ENCODE measurements at places on chromosomes 11 and 22.

GRCh38 chr11:116232364-116232828 lies 540.4 kb downstream of the BUD13 start:
- no peak for DNase-seq

DNA sequence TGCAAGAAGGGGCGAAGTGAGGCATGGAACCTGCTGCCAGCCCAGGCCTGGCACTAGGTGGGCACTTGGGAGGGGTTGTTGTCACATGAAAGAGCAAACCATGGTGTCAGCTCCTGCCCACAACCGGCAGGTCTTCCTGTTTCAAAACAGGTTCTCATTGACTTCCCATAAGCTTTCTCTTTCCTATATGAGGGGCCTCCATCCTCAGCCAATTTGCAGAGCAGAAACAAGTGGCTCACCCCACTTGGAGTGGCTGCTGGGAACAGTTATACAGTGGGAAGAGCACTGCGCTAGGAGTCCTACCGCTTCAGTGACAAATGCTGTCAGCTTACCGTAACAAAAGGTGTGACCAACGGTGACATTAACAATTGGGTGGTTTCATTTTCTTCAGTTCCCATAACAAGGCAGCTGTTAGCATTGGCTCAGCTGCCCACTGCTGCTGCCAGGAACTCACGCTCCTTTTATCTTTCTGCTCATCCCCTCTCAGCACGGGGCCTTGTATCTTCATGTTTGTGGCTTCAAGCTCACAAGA lies 10.2 kb upstream of the SSTR3 start:
- DNase-seq = no peak

DNA sequence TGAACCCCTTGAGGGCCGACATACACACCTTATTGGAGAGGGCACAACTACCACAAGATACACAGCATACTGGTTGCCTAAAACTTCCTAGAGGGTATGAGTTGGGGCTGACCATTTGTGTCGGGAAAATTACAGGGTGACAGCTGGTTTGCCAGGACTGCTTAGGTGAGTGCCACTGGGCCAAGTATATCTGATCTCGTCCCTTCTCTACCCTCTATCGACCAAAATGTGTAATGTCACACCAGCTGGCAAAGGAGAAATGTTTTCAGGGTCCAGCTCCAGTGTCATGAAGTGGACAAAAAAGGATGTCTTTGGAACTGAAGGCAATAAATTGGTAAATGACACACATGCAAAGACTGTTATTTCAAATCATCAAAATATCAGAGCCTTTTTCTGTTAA lies 126.1 kb downstream of the PGR start:
- DNase-seq = no peak

GRCh38 chr22:41619979-41620588 lies 759 bp downstream of the DESI1 start:
- DNase-seq = peak; percentile 37

GRCh38 chr11:6611963-6612212 lies 128 bp downstream of the TAF10 start:
- DNase-seq = no peak

DNA sequence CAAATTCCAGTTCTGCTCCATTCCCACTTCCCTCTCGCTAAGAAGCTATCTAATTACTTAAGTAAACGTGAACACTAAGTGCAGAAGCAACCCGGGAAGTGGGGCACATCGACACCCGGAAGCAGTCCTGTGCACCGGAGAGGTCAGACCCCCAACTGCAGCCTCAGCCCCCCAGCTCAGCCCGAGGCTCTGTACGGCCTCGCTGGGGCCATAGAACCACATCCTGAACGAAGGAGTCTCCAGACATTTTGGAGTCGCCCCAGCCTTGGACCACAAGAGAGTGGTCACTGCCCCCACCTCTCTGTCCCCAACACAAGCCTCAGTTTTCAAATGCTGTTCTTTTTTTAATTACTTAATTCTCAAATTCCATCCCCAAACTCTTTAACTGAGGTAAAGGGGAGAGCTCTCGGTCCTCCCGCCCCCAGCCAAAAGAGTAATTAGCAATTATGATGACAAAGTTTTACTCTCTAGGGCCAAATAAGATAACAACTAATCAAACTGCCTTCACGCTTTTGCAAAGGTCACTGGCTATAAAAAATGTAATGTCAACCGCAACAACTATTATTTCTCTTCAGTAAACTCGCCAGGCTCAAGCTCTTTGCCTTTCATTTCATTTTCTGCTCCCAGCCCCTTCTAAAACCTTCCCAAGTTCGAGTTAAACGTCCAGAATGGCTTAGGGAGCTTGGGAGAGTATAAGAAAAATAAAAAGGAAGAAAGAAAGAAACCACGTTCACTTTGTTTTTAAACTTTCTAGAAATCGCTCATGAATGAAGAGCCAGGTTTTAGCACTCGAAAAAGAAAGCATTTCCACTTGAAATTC lies 2.2 kb downstream of the PAX6 start:
- no peak for DNase-seq

GRCh38 chr11:67442504-67443404 lies 522 bp downstream of the CORO1B start:
- peak; percentile 23 for DNase-seq

GRCh38 chr22:37627121-37627520 lies 12.3 kb upstream of the SH3BP1 start:
- DNase-seq = peak; percentile 31

DNA sequence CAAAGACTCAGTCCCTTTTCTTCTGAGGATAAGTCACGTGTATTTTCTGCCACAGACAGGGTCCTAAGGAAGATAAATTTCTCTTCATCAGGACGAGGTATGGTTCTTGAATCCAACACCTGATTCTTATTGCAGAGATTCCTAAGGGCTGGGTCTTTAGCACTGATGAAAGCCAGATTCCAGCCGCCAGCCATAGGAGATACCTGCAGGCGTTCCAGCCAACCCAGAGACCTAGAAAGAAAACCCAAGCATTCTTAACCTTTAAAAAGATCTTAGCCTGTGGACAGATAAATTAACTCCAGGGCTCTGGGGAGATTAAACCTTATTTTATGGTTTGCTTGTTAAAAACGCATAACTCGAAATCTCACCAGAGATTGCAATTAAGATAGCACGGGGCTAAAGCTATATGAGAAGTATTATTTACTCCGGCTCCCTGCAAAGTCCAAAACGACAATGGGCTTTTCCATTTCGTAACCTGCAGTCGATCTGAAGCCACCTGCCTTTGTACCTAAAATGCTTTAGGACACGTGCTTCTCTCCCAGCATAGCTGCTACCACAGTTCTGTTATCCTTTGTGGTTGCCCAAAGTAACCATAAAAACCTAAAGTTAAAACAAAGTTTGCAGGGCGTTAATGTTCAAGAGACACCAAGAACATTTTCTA lies 104.5 kb downstream of the NXPE2 start:
- no peak for DNase-seq

DNA sequence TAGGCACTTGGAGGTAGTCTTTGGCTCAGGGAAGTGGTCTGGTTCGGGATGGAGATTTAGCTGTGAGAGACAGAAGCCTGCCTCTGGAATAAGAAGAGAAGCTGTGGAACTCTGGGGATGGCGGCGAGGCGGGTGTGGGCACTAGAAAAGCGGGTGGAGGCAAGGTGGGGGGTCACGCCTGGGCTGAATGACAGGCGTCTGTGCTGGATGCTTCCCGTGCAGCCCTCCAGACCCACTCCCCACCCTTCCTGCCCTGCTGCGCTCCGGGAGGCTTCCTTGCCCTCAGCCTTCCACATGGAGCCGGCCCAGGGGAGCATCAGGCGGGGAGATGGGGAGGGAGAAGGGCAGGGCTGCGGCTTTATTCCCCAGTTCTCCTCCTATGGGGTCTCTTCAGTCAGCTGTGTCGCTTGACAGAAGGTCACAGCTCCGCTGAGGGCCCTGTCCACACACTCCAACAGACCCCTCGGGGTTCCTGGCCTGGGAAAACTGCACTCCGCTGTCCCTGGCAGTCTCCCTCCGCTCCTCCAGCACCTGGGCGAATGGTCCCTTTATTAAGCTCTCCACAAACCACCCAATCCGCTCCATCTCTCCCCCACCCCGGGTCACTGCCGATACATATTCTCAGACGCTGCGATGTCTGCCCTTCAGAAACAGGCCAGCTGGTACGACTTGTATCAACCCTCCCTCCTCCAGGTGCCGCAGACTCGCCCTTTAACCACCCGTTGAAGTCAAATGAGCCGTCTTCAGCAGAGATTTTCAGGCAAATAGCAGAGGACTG lies 6.2 kb downstream of the DNAJB13 start:
- no peak for DNase-seq

DNA sequence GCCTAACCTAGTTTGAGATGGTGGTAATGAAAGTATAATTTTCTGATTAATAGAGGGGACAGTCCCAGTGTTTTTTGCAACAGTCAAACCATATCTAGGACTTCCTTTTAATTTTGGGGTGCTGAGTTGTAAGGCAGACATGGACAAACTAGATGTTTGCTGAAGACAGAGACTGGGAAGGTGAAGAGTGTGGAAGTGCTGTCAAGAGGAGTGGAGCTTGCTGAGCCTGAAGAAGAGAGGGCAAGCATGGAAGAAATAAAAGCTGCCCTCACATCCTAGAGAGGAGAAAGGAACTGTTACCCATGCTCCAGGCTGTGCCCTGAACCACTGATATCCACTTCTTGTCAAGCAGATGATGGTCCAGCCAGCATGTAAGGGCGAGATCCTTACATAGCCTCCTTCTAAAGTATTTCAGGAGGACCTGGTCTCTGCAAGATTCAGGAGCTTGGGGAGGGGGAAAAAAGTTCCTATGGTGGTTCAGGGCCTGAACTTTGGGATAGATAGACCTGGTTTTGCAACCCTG lies 51.4 kb downstream of the PRR5L start:
- no peak for DNase-seq

DNA sequence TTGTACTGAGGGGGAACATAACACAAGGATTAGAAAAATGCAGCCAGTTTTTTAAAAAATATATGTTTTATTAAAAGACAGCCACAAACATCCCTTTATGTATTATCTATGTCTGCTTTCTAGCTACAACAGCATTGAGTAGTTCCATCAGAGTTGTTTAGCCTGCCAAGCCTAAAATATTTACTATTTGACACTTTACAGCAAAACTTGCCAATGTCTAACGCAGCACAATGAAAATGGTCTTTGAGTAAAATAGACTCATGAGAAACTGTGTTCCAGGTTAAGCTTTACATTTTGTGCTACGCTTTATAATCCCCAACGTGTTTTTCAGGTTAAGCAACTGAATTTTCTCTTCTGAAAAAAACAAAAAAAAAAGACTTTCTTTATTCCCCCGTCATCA lies 2211.5 kb upstream of the RAG2 start:
- DNase-seq = no peak

DNA sequence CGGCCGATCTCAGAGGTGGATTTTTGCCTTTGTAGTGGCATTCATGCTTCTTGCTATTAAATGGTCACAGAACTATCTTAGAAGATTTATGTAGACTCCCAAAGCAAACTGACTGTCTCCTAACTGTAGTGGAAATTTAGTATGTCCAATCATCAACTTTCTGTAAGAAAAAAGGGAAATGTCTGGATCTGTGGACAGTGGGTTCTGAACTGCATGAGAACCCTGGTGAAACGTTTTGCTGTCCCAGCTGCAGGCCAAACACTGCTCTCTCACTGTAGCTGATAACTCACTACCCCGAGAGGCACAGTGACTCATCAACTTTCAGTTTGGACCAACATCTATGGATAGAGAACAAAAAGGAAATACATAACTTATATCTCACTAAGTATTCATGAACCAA lies 387.1 kb downstream of the SOX6 start:
- peak; percentile 86 for DNase-seq

DNA sequence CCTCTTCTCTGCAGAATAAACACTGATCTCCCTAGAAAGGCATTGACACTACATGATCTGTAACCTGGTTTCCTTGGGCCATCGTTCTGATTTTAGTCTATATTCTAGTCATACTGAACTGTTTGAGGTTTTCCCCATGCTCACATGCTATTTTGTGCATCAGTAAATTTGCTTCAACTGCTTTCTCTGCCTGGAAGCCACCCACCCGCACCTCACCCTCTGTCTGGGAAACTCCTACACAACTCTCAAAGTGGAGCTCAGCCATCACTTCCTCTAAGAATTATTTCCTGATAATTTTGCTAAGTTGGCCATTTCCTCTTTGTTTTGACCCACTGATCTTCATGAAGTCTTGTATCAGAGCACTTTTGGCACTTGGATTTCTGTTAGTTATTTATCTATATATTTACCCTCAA lies 36.1 kb downstream of the MMP20 start:
- no peak for DNase-seq

DNA sequence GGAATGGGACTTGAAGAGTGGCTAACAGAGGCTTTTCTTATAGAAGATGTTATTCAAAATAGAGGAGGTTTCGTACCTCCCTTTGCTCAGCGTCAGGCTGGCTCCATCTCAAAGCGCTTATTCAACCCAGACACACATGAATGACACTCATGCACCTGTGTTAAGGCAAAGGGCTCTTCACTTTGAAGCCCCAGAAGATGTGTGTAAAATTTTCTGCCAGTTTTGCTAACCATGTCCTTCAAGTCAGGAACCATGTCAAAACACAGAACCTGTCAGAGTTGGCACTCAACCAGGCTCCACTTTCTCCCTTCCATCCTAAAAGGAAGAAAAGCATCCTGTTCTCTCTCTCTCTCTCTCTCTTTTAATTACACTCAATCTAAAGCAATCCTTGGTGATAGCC lies 352.8 kb upstream of the NARS2 start:
- no peak for DNase-seq

DNA sequence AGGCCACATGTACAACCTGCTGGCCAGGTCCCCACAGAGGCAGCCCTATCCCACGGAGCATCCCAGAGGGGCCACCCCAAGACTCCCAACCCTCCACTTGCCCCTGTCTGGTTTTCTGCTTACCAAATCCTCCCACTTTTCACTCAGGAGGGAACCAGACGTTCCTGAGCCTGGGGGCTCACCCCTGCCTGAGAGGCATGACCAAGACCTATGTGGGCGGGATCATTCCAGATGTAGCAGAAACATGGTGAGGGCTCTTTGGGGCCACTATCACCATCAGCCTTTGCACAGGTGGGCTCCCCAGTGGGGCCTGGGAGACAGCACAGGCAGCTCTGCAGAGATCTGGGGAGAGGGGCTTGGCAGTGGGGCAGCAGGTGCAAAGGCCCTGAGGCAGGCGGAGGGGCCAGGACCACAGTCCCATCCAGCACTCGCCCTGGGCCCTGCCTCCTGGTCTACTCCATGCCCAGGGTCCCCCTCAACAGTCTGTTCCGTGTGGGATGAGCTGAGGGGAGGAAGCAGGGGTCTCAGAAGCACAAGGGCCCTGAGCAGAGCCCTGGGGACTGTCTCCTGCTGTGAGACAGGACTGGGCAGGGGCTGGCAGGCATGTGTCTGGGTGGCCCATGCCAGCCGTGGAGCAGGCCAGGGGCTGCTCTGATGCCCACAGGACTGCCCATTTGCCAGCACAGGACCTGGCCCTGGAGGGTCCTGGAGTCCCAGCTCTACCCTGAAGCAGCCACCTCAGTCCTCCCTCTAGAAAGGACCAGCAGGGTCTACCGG lies 9.4 kb downstream of the PIM3 start:
- DNase-seq = no peak
